Left ventricle myocardium superior (tissue), 1 donor: ENCODE measurements at places on chromosomes 12 and 14. TPM values are rescaled to one million over a fixed set of nuclear protein-coding genes. Genes with fewer than 3 reads are reported as not detected.

DNA sequence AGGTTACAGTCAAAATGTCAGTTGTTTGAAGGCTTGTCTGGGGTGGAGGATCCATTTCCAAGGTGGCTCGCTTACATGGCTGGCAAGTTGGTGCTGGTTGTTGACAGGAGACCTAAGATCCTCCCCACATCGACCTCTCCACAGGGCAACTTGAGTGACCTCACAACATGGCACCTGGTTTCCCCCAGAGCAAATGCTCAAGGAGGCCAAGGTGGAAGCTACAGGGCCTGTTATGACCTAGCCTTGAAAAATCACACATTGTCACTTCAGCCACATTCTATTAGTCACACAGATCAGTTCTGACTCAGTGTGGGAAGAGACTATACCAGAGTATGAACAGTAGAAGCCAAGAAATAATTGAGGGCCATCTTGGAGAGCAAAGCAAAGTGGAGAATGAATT is 11.3 kb upstream of the GNG2 start:
- DNase-seq = no peak

DNA sequence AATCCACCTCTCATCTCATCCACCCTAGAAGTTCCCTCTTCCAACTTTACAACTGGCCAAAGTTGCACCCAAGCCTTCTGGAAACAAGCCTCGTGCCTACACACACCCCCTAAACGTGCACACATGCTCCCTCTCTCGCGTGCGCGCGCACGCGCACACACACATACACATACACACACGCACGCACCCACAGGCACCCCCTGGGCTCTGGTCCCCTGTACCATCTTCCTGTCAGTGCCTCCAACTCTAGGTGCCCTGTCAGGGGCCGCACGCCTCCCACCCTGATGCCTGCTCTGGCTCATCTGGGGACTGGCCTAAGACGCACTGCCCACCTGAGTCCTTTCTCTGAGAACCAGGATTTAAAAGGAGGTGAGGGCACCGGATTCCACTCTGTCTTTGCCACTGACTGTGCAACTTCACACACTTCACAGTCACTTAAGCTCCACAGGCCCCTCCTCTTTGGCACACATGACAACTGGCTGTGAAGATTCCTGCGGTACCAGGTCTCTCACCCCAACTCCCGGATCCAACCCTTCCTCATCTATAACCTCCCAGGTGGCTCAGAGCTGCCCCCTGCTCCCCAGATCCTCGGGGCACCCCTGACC is 45.5 kb downstream of the TESC start:
- no peak for DNase-seq

GRCh38 chr14:100619396-100620254 is 32.4 kb upstream of the BEGAIN start:
- DNase-seq = no peak

NRL gene
- 0.77 TPM for total RNA-seq

PLBD1 gene
- 24.7 TPM for total RNA-seq
